ENCODE measurements at places on chromosomes 7 and 10.

GRCh38 chr10:70804421-70804808, 11.3 kb upstream of the SGPL1 start:
- DNase-seq = no peak

DNA sequence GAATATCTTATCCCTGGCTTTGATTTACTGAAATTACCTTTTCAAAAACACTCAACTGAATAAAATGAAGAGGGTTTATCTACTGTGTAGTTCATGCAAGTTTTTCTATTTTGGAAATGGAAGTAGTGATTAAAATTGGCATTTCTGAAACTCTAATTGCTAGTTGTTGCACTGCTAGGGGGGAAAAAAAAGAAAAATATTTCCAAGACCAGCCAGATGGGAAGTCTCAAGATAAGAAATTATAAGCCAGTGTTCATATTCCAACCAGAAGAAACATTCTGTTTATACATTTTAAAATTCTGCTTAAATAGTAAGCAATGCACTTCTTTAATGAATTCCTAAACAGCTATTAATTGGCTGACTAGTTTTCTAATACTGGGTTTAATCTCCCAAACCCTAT, 9.4 kb upstream of the ADO start:
- DNase-seq = no peak

GRCh38 chr10:130806426-130806825, 505.1 kb downstream of the TCERG1L start:
- no peak for DNase-seq

- DNase-seq = no peak
Observed at GRCh38 chr7:92798517-92799249, 37.7 kb downstream of the CDK6 start.

DNA sequence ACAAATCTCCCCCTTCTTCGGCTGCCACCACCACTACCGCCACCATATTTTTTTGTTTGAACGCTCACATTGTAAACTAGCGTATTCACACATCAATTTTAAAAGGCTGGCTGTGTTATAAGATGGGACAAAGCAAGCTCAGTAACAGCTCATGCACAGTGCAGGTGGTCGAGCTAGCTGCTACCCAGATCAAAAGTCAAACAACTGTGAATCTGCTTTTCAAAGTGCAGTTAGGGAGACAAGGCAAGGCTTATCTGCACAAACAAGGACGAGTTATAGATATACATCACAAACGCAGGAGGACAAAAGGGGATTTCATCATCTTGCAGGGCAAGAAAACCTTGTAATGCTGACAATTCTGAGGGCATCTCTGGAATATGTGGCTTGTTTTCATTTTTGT, 231.6 kb downstream of the VTI1A start:
- DNase-seq = no peak

DNA sequence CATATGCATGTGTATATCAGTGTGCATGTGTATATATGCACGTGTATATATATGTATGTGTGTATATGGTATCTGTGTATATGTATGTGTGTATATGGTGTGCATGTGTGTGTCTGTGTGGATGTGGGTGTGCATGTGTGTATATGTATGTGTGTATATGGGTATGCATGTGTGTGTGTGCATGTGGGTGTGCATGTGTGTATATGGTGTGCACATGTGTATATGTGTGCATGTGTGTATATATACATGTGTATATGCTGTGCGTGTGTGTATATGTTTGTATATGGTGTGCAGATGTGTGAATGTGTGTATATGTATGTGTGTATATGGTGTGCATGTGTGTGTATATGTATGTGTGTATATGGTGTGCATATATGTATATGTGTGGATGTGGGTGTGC, 245.2 kb downstream of the ADAM12 start:
- no peak for DNase-seq

GRCh38 chr7:55641811-55642210, 69.5 kb upstream of the VOPP1 start:
- no peak for DNase-seq

GRCh38 chr7:47535704-47536628, 45.9 kb downstream of the TNS3 start:
- DNase-seq = no peak

GRCh38 chr7:129925416-129926002, 27.3 kb downstream of the UBE2H start:
- DNase-seq = no peak

DNA sequence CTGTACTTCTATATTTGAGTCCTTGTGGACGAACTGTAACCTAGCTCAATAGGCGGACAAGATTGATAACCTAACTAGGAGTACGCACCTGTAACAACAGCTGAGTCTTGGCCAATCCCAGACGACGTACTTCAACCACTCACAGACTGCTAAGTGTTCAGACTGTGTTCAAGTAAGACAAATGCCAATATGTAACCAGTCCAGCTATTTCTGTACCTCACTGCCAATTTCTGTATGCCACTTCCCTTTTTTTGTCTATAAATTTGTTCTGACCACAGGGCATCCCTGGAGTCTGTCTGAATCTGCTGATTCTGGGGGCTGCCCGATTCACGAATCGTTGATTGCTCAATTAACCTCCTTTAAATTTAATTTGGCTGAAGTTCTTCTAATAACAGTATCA, 32.2 kb downstream of the HACD1 start:
- no peak for DNase-seq

GRCh38 chr7:110854651-110855050, 236.3 kb upstream of the LRRN3 start:
- no peak for DNase-seq

DNA sequence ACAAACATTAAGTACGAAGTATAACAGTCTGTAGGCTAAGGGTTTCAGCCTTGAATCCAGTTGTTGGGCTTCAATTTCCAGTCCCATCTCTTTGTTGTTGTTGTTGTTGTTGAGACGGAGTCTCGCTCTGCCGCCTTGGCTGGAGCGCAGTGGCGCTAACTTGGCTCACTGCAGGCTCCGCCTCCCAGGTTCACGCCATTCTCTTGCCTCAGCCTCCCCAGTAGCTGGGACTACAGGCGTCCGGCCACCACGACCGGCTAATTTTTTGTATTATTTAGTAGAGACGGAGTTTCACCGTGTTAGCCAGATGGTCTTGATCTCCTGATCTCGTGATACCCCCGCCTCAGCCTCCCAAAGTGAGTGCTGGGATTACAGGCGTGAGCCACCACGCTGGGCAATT, 464.9 kb downstream of the ANKRD7 start:
- no peak for DNase-seq

DNA sequence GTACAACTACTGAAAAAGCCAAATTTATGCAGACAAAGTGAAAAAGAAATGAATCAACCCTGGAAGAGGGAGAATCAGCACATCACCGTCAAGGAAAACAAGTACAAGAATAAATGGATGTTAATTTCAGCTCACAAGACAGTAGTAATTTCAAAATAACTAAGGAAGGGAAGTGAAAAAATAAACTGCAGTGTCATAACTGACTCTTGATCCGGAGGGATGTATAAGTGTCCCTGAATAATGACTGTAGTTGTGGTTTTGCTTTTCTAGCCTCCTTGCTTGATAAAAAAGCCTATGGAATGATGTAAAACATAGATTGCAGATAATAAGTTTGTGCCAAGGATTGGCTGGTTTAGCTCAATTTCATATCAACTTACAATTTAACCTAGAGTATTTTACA, 721.1 kb upstream of the C7orf33 start:
- no peak for DNase-seq

GRCh38 chr10:27819781-27820531, 74.3 kb upstream of the MKX start:
- DNase-seq = no peak

GRCh38 chr10:91162495-91163268, 57.8 kb upstream of the PCGF5 start:
- DNase-seq = peak; percentile 64

DNA sequence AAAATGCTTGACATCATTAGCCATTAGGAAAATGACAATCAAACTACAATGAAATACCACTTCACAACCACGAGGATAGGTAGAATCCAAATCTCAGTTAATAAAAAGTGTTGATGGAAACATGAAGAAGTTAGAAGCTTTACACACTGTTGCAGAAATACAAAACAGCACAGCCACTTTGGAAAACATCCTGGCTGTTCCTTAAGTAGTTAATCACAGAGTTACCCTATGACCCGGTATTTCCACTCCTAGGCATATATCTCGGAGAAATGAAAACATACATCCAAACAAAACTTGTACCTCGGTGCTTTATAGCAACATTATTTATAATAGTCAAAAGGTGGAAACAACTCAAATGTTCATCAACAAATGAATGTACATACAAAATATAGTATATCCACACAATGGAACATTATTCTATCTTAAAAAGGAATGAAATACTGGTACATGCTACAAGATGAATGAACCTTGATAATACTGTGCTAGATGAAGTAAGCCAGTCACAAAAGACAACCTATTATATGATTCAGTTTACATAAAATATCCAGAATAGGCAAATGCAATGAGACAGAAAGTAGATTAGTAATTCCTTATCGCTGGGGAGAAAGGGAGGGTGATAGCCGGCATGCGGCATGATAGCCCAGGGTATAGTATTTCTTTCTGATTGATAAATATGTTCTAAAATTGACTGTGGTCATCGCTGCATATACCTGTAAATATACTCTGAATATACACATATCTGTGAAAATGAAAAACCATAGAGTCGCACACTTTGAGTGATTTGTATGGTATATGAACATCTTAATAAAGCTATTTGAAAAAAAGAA, 1.9 kb downstream of the VWDE start:
- DNase-seq = no peak

Measured in liver (tissue), 10 donors.